ENCODE measurements at places on chromosomes 3 and 15.

DNA sequence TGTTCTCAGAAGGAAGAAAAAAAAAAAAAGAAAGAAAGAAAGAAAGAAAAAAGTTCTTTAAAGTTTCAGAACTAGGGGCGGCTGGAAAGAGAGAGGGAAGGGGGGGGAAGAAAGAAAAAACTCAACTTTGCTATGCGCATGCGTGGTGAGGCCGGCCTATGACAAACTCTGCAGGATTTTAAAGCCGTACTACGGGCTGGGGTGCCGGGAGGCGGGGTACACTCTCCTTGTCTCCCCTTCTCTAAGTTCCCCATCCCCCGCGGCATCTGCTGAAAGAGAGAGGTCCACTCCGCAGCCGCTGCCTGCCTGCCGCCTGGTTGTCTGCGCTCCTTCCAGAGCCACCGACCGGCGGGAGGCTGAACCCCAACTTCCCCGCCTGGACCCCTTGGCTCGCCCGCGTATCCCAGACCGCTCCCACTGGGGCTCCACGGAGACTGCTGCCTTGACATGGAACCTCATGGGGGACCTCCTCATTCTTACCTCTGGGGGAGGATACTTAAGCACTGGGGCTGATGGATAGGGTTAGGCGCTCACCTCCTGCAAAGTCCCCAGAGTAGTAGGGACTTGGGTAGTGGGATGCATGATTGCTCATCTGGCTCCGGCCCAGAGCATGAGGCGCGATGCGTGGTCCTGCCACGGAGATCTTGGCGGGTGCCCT lies 1.4 kb upstream of the WNT5A start:
- no peak for DNase-seq

GRCh38 chr3:165532851-165533250 lies 304.4 kb downstream of the BCHE start:
- DNase-seq, result no peak

DNA sequence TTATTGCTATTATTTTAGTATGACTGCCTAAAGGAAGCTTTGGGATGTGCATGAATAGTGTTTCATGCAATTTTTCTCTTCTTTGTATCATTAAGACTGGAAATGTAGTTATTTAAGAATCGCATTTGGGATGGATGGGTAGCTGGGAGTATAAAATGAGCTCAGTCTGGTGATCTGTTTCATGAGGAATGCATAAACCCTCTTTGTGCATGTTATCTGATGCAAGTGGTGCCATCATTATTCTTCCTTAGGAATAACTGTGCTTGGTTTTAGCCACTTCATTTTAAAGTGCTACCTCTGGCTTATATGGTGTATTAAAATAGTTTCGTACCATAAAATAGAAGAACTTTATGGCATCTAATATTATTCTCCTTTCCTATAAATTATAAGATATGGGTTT lies 535.6 kb downstream of the GRM7 start:
- DNase-seq, result no peak

- DNase-seq, result no peak
Observed at GRCh38 chr15:57494581-57494980, 97.1 kb upstream of the MYZAP start.

GRCh38 chr3:72763751-72764440 lies 84.3 kb downstream of the SHQ1 start:
- no peak for DNase-seq

DNA sequence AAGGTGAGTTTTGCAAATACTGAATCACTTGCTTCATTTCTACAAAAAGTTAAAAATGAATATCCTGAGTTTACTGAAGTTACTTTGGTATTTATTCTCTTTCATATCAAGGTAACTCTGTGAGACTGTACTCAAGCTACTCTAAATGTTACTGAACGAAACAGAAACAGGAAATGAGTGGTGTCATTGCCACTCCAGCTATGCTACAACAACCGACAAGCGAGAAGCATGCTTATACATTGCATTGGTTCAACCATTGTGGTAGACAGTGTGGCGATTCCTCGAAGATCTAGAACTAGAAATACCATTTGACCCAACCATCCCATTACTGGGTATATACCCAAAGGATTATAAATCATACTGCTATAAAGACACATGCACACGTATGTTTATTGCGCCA lies 313.2 kb upstream of the THBS1 start:
- DNase-seq, result no peak

DNA sequence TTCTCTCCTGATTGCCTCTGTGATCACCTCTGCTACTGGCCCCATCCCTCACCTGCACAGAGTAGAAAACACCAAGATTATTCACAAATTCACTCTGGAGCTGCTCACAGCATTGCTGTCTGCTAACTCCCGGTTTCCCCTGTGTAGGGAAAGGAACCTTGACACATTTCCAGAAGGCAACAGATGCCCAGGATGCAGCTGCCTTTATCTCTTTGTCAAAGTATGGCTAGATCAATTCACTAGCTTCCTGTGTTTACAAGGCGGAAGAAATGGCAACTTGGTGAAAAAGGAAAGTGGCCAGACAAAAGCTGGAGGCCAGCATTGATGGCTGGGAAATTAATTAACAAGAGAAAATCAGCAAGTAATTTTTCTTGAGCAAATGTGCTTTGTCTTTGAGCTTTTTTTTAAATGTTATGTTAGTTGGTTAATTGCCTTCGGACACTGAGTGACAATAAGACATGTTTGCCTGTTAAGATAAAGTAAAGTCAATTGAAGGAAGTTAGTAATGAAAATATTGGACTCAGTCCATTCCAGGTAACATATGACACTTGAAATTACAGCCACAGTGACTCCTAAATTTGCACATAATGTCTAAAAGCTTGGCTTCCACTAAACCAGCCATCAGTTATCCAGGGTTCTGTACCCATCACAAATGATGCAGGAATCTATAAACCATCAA lies 394.6 kb upstream of the IL12A start:
- DNase-seq, result no peak

DNA sequence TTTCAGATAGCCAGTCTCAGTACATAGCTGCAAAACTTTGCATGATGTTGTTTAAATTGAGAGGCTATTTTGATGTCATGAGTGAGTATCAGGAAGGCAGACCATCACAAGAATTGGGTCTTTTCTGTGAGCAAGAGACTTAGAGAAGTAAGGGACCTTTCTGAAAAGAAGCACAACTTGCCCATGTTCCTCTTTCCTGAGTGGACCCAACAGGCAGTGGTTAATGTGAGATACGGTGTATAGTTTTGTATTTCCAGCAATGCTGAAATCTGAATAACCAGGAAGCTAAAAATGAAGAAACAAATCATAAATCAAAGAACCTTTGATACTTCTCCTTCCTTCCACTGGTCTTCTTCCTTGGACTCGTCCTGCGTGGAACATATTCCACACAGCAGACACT lies 25.1 kb downstream of the MCTP2 start:
- DNase-seq, result no peak

DNA sequence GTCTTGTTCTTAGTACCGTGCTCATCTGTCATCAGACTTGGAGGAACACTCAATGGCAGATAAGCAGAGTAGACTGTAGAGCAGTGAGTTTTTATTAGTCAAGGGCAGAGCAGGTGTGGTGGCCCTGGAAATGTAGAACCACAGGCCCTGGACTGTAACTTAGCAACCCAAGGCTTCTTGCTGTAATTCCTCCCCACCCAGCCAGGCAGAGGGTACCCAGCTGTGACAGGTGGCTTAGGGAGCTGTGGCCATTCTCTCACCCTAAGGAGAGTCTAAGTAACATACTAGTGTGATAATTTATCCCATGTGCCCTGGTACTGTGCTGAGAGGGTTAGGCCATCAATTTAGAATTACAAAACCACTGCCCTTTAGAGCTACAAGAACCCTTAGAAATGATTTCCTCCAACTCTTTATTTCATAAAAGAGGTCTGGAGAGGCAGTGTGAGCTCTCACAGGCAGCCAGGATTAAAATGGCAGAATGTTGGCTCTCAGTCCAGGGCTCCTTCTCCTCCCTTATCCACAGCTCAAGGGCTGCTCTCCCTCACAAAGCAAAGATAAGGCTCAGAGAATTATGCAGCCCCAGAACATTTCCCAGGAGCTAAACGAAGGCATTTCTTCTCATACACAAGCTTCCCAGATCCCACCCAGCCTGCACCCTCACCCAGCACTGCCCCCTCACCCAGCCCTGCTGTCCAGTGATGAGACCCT lies 3.0 kb downstream of the POMGNT2 start:
- DNase-seq, result no peak

- no peak for DNase-seq
Observed at GRCh38 chr3:119073258-119074001, 38.8 kb upstream of the IGSF11 start.

DNA sequence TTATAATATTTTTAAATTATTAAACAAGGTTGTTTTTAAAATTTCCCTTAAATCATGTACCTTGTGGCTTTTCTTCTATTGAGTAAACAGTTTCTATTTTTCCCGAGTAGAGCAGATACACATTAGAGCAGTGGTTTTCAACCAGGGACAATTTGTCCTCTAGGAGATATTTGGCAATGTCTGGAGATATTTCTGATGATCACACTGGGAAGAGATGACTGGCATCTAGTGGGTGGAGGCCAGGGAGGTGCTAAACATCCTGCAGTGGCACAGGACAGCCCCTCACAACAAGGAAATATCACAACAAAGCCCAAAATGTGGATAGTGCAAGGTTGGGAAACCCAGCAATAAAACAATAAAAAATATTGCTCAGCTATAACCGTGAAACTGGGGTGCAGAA lies 113.0 kb upstream of the PTPRG start:
- DNase-seq, result no peak

DNA sequence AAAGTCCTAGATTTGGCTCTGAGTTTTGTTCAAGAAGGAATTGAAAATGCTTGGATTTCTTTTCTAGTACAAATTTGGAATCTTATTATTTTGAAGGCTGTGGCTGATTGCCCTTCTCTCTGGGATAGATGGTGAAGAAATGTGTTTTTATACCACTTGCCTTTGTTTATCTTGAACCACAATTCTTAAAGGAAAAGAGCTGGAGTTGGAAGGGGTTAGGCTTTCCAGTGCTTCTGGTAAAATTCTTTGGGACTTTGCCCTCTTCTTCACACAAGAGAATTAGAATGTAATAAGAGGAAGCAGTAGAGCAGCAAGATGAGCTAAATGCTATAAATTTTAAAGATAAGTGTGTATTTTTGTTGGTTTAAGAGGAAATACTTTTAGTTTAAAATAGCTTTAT lies 65.8 kb downstream of the COL6A5 start:
- DNase-seq, result no peak

DNA sequence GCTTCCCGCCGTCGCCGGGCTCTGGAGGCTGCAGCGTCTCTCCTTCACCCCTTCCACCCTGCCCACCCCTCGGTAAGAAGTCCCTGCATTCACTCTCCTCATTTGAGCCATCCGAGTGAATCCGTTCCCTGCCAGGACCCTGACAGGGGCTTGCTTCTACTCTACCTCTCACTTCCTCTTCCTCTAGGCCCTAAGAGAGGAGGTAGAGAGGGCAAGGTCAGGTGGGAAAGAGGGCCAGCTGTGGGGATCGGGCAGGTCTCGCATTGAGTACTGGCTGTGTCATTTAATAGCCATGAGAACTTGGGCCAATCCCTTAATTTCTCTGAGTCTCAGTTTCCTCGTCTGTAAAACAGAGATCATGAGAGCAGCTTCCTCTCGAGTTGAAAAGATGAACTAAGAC lies 283.6 kb downstream of the UACA start:
- no peak for DNase-seq

- no peak for DNase-seq
Observed at GRCh38 chr15:61169275-61169903, 59.7 kb downstream of the RORA start.

DNA sequence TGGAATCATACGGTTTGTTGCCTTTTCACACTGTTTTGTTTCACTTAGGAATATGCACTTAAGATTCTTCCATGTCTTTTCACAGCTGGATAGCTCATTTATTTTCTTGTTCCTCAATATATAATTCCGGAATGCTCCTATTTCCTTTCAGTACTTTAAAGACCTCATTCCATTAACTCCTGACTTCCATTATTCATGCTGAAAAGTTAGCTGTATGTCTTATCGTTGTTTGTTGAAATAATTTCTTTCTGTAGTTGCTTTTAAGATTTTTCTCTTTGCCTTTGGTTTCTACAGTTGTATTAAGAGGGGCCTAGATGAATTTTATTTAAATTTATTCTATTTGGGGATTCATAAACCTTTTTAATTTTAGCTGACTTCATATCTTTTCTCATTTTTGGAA lies 122.2 kb downstream of the ANXA2 start:
- no peak for DNase-seq

GRCh38 chr3:129329858-129330257 lies 51.2 kb downstream of the HMCES start:
- no peak for DNase-seq

GRCh38 chr3:139238281-139239030 lies 105.4 kb upstream of the MRPS22 start:
- no peak for DNase-seq

DNA sequence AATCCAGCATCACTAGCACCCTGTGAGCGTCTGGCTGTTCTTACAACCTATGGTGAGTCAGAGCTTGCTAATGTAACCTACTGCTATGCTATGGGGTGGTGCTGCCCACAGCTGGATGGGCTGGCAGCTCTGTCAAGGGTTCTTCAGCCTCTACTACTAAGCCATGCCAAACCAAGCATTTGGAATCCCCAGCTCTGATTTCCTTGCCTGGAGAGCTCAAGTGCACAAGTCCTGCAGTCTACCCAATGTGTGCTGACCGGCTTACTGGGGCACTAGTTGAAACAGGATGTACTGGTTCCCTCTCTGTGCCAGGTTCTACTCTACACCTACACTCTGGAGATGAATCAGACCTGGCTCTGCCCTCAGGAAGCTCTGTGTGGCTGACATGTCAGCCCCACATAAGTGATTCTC lies 4.2 kb downstream of the TEX264 start:
- DNase-seq, result no peak

DNA sequence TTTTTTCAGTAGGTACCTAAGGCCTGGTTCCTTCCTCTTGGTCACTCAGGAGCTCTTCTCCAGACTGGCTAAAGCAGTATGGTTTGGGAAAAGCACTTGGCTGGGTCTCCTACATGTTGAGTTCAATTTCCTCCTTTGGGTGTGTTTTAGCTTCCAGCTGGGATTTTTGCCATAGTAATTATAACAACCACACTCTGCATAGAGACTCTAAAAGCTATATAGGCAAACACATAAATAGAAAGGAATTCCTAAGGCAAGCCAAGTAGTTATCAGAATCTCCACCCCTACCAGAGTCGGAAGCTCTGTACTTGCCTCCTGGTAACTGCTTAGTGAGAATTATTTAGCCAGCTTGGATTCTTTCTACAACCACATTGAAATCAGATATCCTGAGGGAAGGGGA lies 48.6 kb downstream of the FOXL2 start:
- no peak for DNase-seq

- DNase-seq, result no peak
Observed at GRCh38 chr3:17967111-17967510, 224.7 kb upstream of the TBC1D5 start.

- DNase-seq, result no peak
Observed at GRCh38 chr3:106635271-106635670, 742.0 kb upstream of the CCDC54 start.
